ENCODE measurements at places on chromosomes 3 and 15.

GRCh38 chr3:152644478-152644877 lies 190.5 kb upstream of the P2RY1 start:
- no peak for DNase-seq

- DNase-seq = no peak
Observed at GRCh38 chr3:184731786-184732537, 20.1 kb upstream of the MAGEF1 start.

GRCh38 chr15:73081321-73081958 lies 29.2 kb downstream of the NEO1 start:
- no peak for DNase-seq

DNA sequence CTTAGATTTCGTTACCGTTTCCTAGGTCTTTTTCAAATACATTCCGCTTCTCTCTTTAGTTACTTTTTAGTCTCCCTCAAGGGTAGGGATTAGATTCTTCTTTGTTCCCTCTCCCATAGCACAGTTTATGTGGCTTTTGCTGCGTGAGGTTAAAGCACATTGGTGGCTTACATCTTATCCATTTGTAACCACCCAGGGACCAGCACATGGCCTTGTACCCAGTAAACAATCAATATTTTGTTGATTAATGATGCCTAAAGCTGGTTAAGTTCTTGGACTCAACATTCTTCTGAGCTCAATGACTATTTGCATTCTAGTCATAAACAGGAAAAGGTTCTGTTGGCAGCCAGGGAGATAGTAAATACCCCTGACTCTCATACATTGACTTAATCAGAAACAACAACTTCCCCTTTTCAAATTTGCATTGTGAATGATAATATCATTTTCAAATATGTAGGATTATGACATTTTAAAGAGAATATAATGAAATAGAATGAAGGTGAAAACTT lies 60.2 kb downstream of the CACNA1D start:
- no peak for DNase-seq

GRCh38 chr3:124593442-124593829 lies 136.8 kb upstream of the UMPS start:
- no peak for DNase-seq

DNA sequence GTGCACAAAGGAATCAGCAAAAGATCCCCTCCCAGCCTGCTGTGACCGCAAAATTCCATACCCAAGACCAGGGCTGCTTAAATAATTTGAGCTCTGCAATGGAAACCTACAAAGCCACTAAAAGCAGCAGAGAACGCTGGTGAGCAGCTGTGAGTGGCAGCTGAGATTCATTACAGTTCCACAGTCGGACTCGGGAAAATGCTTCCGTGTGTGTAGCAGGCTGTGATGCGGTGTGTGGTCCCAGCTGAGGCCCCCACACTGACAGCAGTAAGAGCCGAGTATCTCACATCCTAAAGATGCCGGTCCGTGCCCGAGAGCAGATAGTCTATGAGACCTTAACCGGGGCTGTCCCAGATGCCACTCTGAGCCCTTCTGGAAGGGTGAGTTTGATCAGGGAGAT lies 37.4 kb downstream of the TM2D3 start:
- no peak for DNase-seq

- no peak for DNase-seq
Observed at GRCh38 chr15:33149919-33150318, 44.6 kb downstream of the FMN1 start.

DNA sequence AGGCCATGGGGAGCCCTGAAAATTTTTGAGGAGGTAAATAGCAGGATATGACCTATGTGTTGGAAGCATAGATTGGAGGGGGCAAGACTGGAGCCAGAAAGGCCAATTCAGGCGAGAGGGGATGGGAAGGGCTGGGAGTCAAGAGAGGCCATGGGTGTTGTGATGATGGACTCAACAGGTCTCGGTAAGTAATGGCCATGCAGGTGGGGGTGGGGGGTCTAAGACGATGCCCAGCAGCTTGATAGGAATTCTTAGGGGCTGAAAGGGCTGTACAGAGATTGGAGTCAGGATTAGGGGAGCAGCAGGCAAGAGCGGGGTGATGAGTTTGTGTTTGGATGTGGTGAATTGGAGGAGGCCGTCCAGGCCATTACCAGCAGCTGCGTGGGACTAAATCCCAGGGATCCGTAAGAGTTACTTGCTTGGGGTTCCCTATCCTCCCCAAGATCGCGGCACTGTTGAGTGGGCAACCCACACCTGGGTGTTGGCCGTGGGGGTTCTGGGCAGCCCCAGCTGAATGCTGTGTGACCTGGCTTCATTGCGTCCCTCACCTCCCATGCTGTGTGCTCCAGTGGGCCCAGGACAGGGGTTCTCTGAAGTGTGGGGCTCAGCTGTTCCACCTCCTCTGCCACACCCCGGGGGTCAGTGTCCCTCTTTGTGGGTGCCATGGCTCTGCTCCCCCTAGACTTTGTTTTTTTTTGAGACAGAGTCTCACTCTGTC lies 41.8 kb upstream of the CHRNB4 start:
- DNase-seq = no peak

DNA sequence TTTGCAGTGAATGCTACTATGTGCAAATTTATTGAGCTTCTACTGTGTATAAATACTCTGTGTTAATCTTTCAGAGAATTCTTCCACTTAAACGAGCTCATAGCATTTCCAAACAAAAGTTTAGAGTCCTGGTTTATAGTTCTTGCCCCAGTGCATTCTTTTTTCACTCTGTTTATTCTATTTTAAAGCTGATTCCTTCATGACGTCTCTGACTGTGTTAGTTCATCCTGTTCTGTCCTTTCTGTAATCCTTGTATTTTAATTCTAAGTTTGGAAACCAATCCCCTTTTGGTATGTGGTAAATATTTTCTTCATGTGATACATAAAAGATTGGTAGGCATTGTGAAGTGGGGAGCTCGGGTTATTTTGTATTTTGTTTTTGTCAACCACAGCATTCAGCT lies 18.7 kb downstream of the P2RY14 start:
- DNase-seq = no peak

GRCh38 chr3:430186-430585 lies 233.6 kb downstream of the CHL1 start:
- DNase-seq = no peak

GRCh38 chr3:97793420-97794019 lies 28.3 kb upstream of the CRYBG3 start:
- DNase-seq = no peak

DNA sequence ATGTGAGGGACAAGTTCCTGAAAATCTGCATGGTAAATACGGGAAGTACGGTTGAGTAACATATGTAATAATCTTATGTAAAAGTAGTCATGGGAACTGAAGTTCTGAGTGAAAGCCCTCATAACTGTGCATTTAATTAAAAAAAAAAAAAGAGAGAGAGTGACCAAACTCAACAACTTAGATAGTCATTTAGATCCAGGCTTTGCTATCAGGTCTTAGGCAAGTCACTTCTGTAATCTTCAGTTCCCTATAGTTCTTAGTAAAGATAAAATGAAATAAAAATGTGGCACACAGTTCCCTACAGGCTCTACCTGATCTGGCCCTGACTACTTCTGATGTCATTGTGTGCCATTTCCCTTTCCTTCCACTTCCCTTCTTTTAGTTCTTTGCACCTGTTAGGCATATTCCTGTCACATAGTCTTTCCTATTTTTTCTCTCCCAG lies 15.0 kb downstream of the RNF111 start:
- DNase-seq = no peak

GRCh38 chr3:30075514-30075913 lies 530.9 kb upstream of the TGFBR2 start:
- DNase-seq = no peak

DNA sequence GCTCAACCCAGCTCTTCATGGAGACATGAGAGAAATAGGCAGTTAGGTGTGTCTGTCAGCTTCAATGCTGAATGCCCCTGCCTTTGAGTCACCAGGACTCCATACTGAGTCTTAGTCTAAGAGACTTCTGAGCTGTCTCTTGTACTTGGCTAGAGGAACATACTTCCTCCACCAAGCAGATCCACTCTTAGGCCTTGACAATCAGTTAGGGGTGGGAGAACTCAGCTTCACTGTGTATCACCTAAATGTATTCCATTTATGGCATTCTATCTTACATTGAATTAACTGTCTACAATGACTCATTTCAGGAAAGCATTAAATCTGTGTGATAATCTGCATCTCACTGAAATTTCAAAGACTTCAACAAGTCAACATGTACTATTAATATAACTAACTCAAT lies 66.0 kb downstream of the STAC start:
- no peak for DNase-seq

DNA sequence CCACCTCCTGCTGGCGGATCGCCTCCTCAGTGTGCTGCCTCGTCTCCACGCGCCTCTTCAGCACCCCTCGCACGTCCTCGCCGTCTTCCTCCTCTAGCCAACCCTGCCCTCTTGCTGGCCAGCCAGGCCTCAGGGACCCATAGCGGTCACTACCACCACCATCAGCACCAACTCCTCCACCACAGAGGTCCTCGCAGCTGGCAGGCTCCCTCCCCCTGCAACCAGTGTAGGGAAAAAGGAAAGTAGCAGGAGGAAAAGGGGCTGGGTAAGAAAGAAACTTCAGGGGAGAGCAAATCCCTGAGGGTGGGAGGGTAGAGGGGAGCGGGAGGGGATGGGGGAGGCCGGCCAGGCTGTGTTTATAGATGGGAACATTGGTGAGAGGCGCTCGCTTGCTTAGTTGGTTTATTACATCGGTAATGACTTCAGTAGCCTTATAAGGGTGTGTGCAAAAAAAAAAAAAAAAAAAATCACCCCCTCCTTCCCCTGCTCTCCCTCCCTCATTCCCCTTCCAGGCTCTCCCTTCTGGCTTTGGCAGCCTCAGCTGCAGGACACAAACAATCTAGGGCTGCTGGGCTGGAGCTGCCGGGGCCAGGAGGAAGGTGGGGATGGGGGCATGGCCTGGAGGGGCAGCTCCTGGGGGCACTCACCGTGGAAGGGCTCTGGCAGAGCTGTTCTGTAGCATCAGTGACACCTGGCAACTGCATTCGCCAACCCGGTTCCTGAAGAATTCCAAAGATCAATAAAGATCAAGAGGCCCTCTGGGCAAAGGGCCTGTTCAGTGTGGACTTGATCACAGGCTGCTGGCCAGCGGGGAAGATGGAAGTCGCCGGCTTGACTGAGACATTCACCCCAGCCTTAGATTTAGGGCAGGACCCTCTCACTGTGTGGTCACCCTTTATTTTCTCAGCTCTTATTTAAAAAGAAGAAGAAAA lies 116.2 kb upstream of the HACD2 start:
- no peak for DNase-seq

DNA sequence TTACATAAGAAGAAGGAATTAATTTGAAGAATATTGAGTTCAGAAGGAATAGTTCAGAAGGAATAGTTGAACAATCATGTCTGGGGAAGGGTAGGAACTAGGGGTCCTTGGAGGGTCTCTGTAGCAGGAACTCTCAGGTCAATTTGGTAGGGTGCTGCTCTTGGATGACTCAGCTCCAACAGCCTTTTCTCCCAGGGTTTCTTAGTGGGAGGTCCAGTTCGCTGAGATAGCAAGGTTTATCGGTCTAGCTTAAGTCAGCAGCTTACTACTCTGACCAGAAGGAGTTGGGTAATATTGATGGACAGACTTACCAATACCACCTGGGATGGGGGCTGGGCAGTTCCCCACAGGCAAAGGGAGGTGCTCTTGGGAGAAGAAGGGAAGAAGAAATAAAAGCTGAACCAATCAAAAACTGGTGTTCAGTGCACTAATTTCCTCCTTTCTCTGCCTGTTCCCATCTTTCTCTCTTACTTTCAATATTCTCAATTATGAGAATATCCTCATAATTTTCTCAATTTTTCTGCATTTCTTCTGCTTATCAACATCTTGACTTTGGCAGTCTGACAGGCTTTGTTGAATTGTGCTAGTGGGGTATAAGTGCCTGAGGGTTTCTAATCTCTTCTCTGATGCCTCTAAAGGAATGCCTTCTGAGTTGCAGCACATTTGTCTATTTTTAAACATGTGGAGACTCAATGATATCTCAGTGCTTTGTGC lies 14.4 kb upstream of the MITF start:
- DNase-seq = no peak

DNA sequence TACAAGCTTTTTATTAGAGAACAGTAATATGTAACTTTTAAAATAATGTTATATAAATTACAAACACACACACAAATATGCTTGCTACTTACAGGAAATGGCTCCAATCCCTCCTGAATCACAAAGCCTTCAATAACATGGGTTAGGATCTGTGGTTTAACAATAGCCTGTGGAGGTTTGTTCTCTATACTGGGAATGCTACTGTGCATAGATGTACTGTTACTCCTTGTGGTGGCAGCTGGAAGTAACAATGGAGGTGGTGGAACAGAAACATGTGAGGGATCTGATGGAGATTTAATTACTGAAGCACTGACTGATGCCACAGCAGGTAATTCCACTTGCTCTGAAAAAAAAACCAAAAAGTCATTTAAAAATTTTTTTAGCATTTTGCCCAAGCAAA lies 64.4 kb downstream of the PHC3 start:
- DNase-seq = no peak

GRCh38 chr3:82960379-82960778 lies 1198.9 kb upstream of the GBE1 start:
- no peak for DNase-seq

DNA sequence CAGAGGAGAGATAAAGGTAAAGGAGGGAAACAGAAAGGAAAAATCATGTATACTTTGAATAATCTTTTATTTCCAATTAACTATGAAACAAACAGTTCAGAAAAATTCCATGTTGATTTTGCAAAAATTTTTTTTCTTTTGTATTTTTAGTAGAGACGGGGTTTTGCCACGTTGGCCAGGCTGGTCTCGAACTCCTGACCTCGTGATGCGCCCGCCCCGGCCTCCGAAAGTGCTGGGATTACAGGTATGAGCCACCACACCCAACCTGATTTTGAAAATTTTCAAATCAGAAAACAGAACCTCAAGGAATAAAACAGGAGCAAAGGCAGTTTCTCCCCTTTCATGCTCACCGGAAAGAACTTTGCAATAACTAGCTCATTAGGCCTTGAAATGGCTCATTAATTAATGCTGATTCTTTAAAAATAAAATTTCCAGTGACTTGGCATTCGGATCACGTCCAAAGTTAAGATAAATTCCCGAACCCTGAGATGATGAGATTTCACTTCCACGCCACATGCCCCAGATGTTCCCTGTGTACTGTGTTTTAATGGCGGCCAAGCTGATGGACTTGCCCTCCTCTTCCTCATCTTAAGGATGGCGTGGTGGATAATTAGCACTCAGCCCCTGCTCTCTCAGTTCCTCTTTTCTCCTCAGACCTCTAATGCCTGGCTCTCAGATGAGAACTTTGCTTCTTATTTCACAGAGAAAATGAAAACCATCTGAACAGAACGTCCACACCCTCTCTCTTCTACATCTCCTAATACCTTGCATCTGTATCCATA lies 10.8 kb downstream of the BCL2L10 start:
- no peak for DNase-seq

DNA sequence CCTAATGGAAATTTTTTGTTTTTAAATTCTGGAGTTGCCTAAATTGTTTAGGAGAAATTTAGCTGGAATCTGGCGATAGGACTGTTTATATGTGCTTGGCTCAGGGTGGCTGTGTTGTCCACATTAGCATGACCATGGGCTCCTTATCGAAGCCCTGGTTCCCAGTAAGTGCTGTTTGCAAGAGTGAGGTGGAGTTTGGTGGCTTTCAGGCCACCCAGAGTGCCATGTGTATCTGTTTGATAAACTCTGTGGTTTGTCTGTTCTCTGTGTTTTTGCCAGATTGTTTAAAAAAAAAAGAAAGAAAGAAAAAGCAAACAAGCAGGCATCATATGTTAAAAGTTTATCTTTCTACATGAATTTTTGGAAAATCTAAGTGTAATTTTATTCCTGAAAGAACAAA lies 51.5 kb downstream of the PLCL2 start:
- no peak for DNase-seq
